ENCODE measurements at places on chromosomes 3 and 15. TPM values are rescaled to one million over a fixed set of nuclear protein-coding genes. Genes with fewer than 3 reads are reported as not detected.

The MYRIP gene
- total RNA-seq = 7.2 TPM

The A4GNT gene
- total RNA-seq = not detected

The CP gene
- total RNA-seq = 27.2 TPM

The TMCO5A gene
- not detected for total RNA-seq

The SMCO1 gene
- total RNA-seq = not detected

The TLR9 gene
- 0.27 TPM for total RNA-seq

The CHAC1 gene
- total RNA-seq = not detected

The CSPG5 gene
- not detected for total RNA-seq

The C3orf20 gene
- total RNA-seq = not detected

The CHRM5 gene
- total RNA-seq = not detected

The TNNC1 gene
- total RNA-seq = not detected

The GOLGA8Q gene
- 1.7 TPM for total RNA-seq

Measured in Peyer's patch (tissue), 4 donors.